CD4-positive, alpha-beta T cell treated with Interleukin-6 at 100 ng/mL for 8 hours (primary cell): ENCODE measurements at places on chromosomes 6 and 20.

GRCh38 chr6:31272836-31273626 lies 1.1 kb upstream of the HLA-C start:
- peak; percentile 36 for DNase-seq

GRCh38 chr6:47203266-47203937 lies 106.3 kb downstream of the TNFRSF21 start:
- no peak for DNase-seq

DNA sequence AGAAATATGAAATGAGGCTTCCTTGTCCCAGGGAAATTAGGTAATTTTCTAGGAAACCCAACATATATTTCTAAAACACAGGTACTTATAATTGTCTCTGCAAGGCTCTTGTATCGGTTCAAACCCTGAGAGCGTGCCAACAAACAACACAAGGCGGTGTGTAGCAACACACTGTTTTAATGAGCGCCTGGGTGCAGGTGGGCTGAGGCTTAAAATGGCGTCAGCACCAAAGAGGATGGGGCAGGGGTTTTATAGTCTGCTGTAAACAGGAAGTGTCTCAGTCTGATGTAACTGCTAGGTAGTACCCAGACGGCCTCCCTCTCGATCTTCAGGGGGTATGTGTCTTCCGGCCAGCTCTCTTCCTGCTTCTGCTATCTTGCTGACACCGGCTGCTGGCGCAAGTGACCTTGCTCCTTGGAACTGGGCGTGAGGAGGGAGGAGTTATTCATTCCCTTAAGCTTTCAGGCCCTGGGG lies 69.7 kb downstream of the EPB41L2 start:
- DNase-seq, result no peak

DNA sequence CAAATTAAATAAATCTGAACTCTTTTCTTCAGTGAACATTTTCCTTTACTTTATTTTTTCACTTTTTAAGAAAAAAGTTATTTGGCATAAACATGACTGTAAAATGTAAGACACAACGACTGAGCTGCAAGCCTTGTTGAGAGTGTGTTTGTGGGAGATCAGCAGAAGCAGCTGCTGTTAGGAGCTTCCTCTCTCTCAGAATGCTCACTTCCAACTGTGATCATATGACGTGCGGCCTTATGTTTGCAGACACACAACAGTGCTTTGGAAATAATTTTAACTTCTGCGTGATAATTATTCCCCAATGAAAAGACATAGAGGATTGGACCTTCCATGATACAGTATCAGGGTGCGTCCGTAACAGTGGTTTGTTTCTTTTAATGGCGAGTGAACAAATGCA lies 104.0 kb downstream of the ARHGAP18 start:
- DNase-seq, result no peak

GRCh38 chr6:28884423-28885131 lies 39.2 kb downstream of the TRIM27 start:
- DNase-seq, result peak; percentile 88

- DNase-seq, result no peak
These were observed 122.3 kb downstream of the QRSL1 start for GRCh38 chr6:106751501-106752252.

DNA sequence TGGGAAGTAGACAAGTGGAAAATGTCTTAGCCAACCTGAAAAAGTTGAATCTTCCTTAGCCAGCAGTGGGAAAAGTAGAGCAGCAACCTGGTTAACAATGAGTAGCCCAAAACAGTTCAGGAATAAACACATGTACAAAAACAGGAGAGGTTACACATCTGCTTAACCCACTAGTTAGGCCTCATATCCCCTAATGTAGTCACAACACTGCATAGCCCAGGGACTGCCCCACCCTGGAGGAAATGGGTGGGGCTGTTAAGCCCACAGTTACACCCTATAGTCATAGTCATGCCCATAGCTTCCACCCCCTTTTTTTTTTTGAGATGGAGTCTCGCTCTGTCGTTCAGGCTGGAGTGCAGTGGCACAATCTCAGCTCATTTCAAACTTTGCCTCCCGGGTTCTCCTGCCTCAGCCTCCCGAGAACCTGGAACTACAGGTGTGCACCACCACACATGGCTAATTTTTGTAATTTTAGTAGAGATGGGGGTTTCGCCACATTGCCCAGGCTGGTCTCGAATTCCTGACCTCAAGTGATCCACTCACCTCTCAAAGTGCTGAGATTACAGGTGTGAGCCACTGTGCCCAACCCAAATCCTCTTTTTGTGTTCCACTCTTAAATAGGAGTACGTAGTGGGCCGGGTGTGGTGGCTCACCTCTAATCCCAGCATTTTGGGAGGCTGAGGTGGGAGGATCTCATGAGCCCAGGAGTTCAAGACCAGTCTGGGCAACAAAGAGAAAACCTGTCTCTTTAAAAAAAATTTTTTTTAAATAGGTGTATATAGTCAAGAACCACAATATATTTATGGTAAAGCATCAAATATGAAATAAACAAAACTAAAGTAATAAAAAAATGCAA lies 24.5 kb downstream of the ILRUN start:
- DNase-seq, result peak; percentile 86

GRCh38 chr20:44287272-44288097 lies 23.5 kb downstream of the FITM2 start:
- no peak for DNase-seq

GRCh38 chr20:34175879-34176278 lies 63.8 kb upstream of the EIF2S2 start:
- DNase-seq, result no peak

DNA sequence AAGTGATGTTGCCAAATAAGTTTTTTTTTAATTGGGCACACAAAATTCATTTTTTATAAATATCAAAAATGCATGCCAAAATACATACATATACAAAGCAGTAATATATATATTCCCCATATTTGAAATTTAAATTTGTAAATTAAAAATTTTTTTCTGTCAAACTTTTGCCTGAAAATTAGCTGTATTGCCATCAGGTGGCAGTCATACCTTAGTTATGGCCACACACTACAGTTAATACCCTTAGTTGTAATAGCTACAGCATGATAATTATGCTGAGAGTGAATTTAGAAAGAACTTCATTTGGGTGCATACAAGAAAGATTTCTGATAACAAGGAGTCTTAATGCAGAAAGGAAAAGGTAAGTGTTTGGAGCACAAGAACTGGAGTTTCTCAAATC lies 46.2 kb upstream of the SDHAF4 start:
- DNase-seq, result peak; percentile 2

DNA sequence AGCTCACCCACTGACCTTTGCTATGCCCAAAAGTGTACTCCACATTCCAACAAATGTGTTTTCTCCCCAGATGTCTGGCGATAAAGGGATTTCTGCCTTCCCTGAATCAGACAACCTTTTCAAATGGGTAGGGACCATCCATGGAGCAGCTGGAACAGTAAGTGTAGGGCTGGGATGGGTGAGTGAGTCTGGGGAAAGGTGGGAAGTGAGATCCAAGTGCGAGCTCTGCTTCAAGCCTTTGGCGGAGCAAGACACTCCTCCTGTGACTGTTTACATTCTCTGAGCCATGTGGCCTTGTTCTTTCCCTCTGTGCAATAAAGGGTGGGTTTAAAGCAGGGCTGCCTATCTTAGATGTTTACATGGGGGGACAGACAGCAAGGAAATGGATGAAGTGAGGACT lies 1.9 kb downstream of the UBE2C start:
- no peak for DNase-seq

- no peak for DNase-seq
These were observed 137.6 kb upstream of the MARCKS start for GRCh38 chr6:113719545-113719944.

DNA sequence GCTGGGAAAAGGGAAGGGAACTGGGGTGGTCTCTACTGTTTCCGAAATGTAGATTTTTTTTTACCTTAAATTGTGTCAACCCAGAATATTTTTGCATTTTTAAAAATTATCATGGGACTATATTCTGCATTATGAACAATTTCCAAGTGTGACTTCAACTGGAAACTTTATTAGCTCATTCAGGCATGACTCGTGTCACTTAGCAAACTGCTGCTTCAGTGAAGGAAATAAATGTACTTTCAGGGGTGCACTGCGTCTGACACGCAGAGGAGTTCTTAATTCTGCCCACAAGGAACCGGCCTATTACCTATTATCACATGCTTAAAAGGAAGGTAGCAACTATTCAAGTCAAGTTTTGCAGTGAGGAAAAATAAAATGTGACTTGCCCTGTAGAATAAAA lies 291.3 kb upstream of the PRDM1 start:
- no peak for DNase-seq

DNA sequence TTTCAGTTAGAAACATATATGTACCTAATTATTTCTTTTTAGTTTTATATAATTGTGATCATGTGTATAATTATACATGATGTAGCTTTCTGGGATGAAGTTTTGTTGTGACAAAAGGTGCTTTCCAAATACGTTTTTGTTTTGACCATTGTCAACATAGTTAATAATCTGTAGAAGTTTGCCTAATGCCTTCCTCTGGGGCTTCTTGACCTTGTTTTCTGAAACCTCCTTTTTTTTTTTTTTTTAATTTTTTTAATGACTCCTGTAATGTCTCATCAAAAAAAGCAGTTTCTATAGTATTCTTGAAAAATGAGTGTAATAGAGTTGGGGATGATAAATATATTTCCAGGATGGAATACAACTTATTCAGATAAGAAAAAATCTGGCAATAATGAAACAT lies 434.7 kb upstream of the SOX4 start:
- DNase-seq, result no peak

DNA sequence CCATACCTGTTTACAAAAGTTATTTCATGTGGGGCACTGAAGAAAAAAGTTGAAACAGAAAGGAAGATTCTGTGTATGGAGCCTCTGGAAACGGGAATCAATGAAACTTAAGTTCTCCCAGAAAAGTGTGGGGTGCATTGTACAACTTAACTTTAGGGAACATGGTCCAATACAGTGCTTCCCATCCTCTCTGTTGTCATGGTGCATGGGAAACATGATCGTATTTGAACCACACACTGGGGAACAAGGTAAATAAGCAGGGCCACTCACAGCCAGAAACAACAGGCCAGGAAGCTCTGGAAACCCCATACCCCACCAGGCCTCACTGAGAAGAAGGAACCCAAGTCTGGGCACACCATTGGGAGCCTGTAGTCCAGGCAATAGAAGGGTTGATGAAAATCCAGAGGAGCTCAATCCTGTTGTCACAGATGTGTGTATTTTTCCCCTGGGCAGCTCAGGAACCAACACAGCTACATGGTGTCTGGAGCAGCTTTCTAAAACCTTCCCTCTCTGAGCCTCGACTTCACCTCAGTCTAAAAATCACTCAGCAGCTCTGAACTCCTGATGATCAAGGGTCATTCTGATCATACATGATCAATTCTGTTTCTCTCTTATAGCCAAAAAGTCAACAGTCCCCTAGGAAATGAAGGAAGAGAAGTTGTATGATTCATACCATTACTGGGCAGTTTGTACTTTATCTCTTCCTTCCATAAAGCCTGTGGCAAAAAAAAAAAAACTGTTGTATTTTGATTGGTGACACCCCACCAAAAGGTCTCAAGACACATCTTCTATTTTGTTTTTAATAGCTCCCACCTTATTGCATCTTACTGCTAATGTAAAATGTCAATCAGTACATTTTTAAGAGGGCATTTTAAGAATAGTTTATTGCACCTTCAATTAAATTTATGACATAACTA lies 198.5 kb upstream of the TAB2 start:
- DNase-seq, result no peak

DNA sequence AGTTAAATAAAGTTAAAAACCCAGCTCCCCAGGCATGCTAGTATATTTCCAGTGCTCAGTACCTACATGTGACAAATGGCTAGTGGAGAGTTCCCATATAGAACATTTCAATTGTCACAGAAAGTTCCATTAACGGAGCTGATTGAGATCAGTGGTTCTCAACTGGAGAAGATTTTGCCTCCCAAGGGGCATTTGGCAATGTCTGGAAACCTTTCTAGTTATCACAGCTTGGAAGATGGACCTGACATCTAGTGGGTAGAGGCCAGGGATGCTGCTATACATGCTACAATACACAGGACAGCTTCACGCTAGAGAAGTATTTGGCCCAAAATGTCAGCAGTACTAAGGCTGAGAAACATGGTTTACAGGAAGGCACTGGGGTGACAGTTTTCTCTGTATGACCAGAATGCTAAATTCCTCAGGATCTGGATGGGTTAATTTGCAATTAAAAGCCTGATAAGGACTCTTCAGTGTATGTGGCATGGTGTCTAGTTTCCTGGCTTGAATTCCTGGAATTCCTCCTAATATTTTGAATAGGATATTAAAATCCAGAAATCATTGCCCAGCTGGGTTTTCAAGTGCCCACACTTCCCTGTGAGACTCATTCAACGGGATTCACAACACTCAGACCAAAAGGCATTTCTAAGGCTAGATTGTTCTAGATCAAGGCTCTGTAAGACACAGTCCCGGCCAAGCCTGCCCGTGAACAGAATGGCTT lies 84.7 kb upstream of the SALL4 start:
- no peak for DNase-seq

DNA sequence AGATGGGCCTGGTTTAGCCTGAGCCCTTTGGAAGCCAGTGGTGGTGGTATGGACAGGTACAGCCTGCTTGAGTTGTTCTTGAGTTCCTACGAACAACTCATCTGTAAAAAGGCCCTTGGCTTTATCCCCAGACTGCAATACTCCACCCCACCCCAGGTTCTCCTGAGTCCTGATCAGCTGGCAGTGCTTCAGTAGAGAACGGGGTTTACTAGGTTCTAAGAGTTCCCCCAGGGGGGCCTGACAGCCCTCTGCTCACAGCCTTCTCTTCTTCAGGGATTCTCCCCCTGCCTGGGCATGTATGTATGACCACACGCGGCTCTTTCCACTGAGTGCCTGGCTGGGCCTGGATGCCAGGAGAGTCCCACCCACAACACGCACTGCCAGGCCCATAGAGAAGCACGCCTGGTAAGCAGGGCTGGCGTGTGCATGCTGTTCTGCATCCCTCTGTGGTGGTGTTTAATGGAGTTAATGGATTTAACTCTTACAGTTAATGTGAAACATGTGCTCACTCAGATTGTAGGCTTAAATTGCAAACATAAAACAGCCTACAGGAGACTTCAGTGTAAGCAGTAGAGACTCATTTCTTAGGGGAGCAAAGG lies 44.3 kb upstream of the SLC4A11 start:
- DNase-seq, result no peak

- DNase-seq, result no peak
These were observed 1.3 kb upstream of the KCNQ2 start for GRCh38 chr20:63473555-63474449.

DNA sequence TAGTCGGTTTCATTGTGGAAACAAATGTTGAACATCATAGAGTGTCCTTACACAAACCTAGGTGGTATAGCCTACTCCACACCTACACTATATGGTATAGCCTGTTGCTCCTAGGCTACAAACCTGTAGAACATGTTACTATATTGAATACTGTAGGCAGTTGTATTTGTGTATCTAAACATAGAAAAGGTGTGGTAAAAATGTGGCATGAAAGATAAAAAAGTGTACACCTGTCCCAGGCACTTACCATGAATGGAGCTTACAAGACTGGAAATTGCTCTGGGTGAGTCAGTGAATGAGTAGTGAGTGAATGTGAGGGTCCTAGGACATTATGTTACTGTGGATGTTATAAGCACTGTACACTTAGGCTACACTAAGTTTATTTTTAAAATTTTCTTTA lies 103.0 kb downstream of the ZFAND3 start:
- DNase-seq, result no peak

GRCh38 chr20:25316506-25317190 lies 68.8 kb downstream of the PYGB start:
- no peak for DNase-seq

GRCh38 chr20:7146552-7147219 lies 379.2 kb downstream of the BMP2 start:
- no peak for DNase-seq
